Activated CD4-positive, alpha-beta T cell treated with anti-CD3 and anti-CD28 coated beads for 48 hours (primary cell): ENCODE measurements at places on chromosomes 2 and 18.

DNA sequence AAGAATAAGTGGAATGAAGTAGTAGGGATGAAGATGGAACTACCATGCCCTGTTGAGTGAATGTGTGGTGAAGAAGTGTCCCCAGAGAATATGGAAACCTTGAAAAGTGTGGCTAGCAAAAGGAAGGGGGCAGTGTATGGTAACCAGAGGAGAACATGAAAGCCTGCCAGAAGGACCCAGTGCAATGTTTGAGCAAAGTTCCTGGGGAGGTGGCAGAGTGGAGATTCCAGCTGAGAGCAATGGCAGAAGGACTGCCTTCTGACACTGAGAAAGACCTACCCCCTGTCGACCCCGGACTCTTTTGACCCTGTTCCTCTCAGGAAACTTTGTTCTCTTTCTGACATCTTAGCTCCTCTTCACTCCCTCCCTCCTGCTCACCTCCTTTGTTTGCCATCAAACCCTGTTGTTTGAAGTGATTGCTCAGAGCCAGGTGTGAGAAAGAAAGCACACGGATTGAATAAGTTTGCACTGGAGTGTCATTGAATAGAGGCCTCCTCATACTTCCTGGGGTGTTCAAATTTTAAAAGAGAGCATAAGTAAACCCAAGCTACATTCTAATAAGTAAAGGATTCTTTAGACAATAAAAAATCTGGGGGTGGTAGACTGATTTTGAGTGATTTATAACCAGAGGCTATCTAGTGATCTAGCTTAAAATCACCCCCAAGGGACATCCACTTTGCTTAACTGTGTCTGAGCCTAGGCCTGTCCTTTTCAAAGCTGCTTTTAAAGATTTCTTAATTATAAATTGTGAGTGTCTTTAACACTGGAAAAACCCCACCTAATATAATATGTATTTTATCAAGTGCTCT lies 57.1 kb downstream of the TRIB2 start:
- no peak for DNase-seq

DNA sequence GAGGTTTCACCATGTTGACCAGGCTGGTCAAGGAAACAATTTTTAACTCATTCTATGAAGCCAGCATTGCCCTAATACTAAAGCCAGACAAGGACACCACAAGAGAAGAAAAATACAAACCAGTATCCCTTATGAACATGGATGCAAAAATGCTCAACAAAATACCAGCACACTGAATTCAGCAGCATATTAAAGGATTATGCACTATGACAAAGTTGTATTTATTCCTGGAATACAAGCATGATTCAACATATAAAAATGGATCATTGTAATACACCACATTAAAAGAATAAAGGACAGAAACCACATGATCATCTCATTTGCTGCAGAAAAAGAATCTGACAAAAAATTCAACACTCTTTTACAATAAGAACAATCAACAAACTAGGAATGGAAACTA lies 138.7 kb downstream of the RAB3GAP1 start:
- DNase-seq: no peak

DNA sequence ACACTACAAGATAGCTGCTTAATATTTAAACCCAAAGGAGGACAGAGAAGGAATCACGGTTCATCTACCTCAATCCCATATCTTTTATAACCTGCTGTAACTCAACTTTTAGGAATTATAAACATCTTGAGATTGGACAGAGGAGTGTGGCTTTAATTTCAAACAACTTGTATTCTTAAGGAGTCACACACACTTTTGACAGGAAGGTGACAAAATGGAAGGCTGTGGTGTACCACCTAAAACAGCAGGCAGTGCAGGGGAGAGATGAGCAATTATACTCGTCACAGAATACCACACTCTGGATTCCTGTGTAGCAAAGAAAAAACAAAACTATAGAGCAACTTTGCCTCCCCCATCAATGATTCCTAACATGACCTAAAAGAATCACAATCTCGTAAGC lies 194.8 kb downstream of the ZEB2 start:
- DNase-seq: peak; percentile 65

DNA sequence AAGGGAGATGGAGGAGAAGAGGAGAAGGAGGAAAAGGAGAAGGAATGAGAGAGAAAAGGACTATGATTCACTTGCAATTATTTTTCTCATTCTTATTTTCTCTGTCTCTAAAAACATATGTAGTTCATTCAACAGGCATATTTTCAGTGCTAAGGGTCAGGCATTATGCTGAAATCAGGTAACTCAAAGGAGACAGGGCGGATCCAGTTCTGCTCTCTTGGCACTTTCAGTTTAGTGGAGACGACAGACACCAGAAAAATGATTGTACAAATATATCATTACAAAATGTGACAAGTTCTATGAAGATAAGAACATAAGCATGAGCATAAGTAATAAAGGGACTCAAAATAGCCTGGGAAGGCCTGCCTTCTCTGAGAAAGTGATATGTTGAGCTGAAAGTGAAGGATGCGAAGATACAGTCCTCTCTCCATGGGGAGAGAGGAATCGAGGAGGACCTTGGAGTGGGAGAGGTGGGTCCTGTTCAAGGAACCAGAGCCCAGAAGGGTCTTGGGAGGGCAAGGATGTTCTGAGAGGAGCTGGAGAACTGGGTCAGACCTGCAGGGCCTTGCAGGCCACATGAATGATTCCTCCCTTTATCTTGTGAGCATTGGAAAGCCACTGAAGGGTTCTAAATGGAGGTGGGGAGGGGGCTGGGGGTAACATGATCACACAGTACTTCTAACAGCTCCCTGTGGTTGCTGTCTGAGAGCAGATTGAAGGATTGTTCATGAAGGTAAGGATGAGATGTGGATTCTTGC lies 58.6 kb upstream of the TMEM17 start:
- DNase-seq: no peak

GRCh38 chr2:19141234-19142004 lies 217.0 kb downstream of the OSR1 start:
- DNase-seq: no peak

GRCh38 chr2:158221063-158222020 lies 119.7 kb downstream of the UPP2 start:
- DNase-seq: no peak

DNA sequence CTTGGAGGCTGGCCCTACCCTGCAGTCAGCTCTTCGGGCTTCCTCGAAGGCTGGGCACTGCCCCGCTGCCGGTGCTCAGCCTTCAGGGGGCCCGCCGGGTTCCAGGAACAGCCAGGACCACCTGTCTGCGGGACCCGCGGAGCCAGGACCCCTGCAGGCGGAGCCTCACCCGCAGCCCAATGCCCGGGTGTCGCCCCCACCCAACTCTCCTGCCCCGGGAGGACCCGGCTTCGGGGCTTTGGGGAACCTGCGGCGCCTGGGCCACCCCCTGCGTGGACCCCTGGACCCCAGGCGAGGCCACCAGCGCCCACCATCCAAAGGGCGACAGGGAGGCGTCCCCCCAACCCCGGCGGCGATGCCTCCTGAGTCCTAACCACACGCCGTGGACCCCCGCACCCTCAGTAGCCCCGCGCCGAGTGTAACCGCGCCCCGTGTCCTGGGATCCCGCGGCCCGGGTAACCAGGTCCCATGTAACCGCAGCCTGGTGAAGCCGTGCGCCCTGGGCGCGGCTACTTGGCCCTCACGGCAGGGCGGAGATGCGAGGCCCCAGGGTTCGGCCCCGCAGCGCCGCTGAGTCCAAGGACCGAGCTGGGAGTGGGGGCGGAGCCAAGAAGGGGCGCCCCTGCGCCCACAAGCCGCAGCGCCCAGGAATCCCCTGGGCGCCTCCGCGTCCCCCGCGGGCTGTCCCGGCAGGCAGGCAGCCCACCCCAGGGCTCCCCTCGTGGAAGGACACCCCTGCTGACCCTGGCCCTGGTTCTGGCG lies 11.0 kb upstream of the UBE2F start:
- no peak for DNase-seq

GRCh38 chr2:100484390-100484789 lies 14.1 kb downstream of the NMS start:
- DNase-seq: no peak

GRCh38 chr2:203599509-203599908 lies 64.4 kb upstream of the RAPH1 start:
- no peak for DNase-seq

DNA sequence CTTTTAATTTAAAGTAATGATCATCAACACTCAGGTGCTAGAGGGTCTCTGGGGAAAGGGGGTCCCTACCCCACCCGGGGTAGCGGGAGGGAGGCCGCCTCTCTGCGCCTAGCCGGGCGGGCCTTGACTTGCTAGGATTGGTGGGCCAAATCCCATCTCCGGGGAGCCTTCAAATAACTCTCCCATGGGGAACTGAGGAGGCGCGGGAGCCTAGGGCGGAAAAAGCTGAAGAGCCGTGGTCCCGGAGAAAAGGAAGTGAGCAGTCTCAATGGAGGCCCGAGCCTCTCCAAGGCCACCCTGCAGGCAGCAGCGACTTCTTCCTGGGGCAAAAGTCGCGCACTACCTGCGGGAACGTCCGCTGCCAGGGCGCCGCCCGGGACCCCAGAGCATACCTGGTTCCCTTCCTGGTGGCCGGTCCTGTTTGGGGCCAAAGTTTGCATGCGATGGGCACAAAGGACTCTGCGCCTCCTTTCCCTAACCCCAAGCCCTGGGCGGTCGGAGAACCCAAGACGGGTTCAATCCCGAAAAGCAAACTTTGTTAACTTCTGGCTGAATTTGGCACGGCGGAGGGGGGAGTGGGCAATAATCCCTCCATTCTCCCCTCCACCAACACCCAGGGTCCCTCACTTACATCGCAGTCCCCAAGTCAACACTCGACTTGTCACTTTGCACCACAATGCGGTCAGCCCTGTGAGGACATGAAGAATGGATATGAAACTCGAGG lies 13.6 kb downstream of the EN1 start:
- no peak for DNase-seq

DNA sequence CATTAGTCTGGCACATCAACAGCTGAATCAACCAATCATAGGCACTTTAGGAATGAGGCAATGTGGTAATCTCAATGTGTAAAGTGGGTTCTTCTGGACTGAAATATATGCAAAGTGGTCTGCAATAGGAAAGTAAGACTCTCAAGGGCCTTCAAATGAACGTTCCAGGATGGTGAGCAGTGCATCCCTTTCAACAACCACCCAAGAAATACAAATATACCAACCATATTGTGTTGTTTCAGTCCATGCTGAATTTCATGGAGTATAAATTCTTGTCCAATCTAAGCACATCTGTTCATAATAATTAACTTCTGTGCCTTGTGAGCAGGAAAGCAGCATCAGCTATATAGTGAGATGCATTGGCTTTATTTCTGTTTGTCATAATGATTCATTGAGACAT lies 556.2 kb downstream of the THSD7B start:
- no peak for DNase-seq

GRCh38 chr2:207163053-207163755 lies 2.5 kb downstream of the KLF7 start:
- peak; percentile 42 for DNase-seq

- no peak for DNase-seq
Observed at GRCh38 chr18:22678486-22678885, 254.6 kb upstream of the RBBP8 start.

DNA sequence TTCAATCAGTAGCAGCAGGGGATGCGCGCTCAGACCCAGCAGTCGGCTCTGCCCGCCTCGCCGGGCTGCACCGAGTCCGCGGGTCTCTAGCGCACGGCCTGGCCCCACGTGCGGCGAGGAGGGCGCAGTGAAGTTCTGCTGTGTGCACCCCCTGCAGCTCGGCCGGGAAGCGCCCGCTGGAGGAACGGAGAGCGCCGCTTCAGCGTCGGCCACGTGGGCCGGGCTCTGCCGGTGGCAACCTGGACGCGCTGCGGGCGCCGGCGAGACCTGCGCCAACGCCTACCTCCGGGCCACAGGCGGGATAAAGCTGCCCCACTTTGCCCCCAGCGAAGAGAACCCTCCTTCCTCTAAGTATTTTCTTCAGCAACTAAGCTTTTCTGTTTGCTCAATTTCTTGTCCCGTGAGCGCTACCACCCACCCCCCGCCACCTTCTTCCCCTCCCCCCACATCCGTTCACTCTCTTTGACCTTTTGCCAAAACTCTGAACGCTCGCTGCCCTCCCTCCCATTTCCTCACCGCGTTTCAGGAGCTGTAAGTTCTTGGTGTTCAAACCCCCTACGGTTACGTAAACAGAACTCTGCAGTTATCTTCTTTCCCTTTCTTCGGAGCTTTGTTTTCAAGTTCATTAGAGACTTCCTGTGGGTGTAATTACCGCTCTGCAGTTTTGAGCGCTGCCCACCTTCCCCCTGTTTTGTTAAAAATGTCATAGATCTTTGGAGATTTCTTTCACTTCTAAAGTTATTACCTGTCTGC lies 42.6 kb upstream of the EDAR start:
- peak; percentile 66 for DNase-seq

DNA sequence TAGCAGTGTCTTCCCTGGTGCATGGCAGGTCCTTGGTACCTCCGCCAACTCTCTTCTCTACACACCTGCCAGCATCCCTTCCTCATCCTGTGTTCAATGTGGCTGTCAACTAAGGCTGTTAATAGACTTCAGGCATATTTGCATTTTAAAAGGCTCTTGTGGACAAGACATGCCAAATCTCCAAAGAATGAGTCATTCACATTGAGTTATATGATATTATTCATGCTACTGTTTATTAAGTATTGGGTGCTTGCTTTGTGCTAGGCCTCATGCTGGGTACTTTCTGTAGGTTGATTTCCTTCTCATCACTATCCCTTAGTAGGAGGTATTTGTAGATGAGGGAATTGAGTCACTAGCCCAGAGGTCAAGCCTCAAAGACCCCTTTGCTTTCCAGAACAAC lies 5.2 kb downstream of the MYO1B start:
- no peak for DNase-seq

DNA sequence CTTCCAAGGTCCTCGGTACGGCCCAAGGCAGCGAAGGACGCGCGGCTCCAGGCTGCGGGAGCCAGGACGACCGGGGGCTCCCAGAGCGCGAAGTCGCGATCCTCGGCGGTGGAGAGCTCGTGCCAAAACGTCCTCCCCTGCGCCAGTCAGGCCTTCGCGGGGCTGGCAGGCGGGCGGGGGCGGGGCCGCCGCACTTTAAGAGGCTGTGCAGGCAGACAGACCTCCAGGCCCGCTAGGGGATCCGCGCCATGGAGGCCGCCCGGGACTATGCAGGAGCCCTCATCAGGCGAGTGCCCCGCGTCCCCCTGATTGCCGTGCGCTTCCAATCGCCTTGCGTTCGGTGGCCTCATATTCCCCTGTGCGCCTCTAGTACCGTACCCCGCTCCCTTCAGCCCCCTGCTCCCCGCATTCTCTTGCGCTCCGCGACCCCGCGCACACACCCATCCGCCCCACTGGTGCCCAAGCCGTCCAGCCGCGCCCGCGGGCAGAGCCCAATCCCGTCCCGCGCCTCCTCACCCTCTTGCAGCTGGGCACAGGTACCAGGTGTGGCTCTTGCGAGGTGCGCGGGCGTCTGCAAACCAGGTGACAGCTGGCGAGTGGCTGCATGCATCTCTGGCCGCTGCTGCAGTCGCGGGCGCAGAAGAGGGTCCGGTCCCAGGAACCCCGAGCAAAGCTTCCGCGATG lies at the start of gene CIDEA:
CIDEA (plus strand) TSS at position 226 of the 684 bp plus-strand sequence; CDS start at position 249, 23 bp downstream.
- DNase-seq: no peak
